WTC11 (cell line): ENCODE measurements at places on chromosomes 1 and 21. TPM values are rescaled to one million over a fixed set of nuclear protein-coding genes. Genes with fewer than 3 reads are reported as not detected.

DNA sequence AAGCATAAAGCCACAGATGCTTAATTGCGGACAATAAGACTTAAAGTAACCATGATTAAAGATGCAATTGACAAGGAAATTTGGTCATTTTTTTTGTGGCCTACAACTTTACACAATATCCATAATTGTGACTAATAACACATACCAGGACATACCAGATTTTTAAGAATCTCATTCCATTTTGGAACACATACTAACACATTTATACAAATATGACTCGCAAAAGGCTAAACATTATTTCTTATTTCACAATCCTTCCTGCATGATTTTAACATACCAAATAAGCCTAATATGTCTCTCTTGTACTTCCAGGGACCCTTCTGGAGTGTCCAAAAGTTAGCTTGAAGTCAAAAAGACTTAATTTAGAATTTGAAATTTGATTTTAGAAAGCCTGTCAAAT lies 48.8 kb downstream of the DR1 start:
- no peak overlapping the region for H3K27ac ChIP-seq
- H3K4me3 ChIP-seq = no peak overlapping the region
- H3K27me3 ChIP-seq = no peaks in the 10 kb centered on the region; the same call in 1 of the 2 replicates
- H3K36me3 ChIP-seq = 0 out of 2 replicates have a peak, but pooled peaks cover 3% of the 10 kb centered on the region

- no peak overlapping the region for H3K4me3 ChIP-seq
- no peaks in the 10 kb centered on the region for H3K27me3 ChIP-seq
- H3K27ac ChIP-seq = peak overlapping the region; percentile 75
Measured at GRCh38 chr1:54273092-54273794, 73.3 kb downstream of the MRPL37 start.

GRCh38 chr1:12177999-12178441 lies 11.2 kb downstream of the TNFRSF1B start:
- no peak for DNase-seq
- no peaks in the 10 kb centered on the region for H3K36me3 ChIP-seq
- no peak overlapping the region for H3K27ac ChIP-seq
- no peaks in the 10 kb centered on the region; the same call in 1 of the 2 replicates for H3K27me3 ChIP-seq
- H3K4me3 ChIP-seq = no peak overlapping the region

DNA sequence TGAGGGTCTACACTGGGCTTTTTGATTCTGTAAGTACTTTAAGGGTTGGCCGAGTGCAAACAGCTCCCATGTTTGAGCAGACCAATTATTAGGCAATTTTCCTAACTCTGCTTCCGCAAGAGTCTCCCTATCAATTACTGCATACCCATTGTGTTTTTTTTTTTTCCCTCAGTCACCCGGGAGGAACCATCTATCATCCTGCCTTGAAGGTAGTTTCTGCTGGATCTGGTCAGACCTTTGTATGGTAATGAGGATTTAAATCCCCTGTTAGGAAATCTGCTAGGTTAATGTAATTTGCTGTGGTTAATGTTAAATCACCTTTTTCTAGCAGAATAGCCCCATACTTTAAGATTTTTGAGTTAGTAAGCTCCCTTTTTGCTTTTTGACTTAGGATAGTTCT lies 40.8 kb upstream of the WARS2 start:
- no peak overlapping the region for H3K4me3 ChIP-seq
- peaks cover 14% of the 10 kb centered on the region for H3K27me3 ChIP-seq
- peaks cover 28% of the 10 kb centered on the region for H3K36me3 ChIP-seq
- no peaks in the 10 kb centered on the region for H3K4me1 ChIP-seq
- no peak for DNase-seq

DNA sequence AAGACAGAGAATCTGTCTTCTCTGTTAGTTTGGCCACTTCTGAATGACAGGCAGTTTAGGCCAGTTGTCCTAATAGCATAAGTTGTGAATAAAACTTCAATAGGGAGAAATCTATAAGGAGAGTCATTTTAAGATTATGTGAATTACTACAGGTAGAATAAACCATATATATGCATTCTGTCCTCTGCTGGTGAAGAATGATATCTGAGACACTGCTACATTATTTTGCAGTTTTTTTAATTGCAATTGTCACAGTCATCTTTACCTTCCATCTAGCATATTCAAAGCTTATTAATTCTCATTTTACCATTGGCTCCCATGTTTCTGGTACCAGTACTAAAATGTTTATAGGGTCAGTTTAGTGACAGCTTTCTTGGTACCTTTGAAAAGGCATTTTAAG lies 519.6 kb upstream of the DEPDC1 start:
- DNase-seq = no peak
- no peak overlapping the region for H3K4me3 ChIP-seq
- H3K27ac ChIP-seq = no peak overlapping the region
- no peaks in the 10 kb centered on the region for H3K27me3 ChIP-seq

DNA sequence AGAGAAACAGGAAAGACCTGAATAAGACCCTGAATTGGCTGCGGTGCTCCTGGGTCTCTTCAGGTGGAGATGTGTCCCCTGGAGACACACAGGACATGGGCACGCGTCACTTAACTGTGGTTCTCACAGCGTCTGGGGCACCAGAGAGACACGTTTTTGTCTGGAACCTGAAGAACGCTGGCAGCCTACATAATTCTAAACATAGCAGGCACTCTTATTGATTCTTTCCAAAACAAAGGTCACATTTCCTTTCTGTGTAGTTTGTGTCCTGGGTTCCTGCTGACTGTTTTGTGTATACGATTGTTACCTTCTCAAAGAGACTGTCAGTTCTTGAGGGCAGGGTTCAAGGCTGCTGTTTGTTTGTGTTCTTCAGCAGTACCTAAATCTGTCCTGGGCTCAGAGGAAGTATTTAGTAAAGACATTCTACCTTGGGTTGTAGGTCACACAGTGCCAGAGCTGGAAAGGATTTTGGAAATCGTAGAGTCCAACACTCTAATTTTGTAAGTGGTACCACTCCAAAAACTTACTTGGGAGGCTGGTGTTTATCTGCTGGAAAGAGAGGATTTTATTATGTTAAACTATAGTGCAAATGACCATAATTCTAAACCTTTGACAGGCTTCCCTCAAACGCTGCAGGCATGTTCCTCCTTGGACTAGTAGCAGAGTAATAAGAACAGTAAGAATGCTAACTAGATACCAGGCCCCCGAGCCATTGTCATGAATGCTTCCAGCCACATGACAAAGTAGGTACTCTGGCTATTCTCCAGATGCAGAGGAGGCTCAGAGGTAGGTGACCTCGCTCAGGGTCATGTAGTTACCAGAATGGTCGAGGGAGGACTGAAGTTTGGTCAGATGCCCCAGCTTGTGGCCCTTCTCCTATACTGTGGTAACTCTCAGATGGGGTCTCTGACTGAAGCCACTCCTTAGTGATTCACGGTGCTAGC lies 164.3 kb downstream of the DHRS3 start:
- no peak overlapping the region; the same call in 1 of the 2 replicates for H3K27ac ChIP-seq
- H3K4me3 ChIP-seq = no peak overlapping the region
- no peaks in the 10 kb centered on the region for H3K27me3 ChIP-seq
- H3K36me3 ChIP-seq = peaks cover 2% of the 10 kb centered on the region; the same call in 1 of the 2 replicates

GRCh38 chr1:113123737-113124136 lies 50.7 kb downstream of the LRIG2 start:
- DNase-seq = no peak
- no peak overlapping the region for H3K4me3 ChIP-seq
- peaks cover 80% of the 10 kb centered on the region for H3K36me3 ChIP-seq
- no peaks in the 10 kb centered on the region for H3K27me3 ChIP-seq

Gene RRP1
- total RNA-seq = 45.0 to 53.0 TPM (median 45.9 TPM) in 3 replicates

Gene OLFML3
- total RNA-seq = 65.8 to 91.1 TPM (median 90.4 TPM) in 3 replicates
